ENCODE measurements at places on chromosomes 2 and 18.

GRCh38 chr2:86134709-86135108 lies 28.7 kb downstream of the PTCD3 start:
- DNase-seq = no peak

GRCh38 chr2:11808016-11808400 lies 61.6 kb downstream of the LPIN1 start:
- DNase-seq = no peak

DNA sequence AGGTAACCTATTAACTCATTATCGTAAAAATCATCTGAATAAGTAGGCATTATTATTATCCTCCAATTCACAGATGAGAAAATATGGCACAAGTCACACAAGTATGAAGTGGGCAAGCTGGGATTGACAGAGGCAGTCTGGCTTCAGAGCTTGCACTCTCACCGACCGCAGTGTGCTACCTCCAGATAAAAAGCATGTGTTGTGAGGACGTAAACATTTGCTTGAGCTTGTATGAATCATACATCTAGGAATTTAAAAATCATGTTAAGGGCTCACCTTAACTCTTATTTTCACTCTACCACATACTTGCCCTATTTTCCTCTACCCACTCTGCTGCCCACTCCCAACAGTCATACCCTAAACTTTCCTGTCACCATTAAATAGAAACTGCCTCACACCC lies 65.3 kb upstream of the AMMECR1L start:
- DNase-seq = peak; percentile 32

- peak; percentile 95 for DNase-seq
Observed at GRCh38 chr2:191679818-191680600, 2.1 kb downstream of the NABP1 start.

- peak; percentile 76 for DNase-seq
Observed at GRCh38 chr2:219171231-219171651, 1.4 kb upstream of the SLC23A3 start.

DNA sequence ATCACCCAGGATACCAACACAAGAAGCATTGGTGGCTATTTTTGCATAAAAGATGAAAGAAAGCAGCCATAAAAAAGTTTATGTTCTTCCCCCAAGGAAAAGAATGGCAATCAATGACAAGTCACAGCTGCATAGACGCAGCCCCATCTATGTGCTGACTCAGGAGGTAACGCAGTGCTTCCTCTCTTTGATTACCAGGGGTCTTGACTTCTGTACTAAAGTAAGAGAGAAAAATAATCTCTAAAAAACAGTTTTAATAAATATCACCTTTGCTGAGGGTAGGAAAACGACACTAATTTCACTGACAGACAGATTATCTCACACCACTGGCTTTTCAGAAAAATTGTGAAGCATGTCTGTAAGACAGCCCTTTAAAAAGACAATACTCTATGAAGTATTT lies 33.9 kb upstream of the EVA1A start:
- peak; percentile 42 for DNase-seq

- DNase-seq = no peak
Observed at GRCh38 chr2:120182019-120182560, 41.1 kb downstream of the TMEM185B start.

- DNase-seq = no peak
Observed at GRCh38 chr2:17095340-17095739, 422.9 kb downstream of the RAD51AP2 start.

- DNase-seq = no peak
Observed at GRCh38 chr2:30303095-30303494, 71.8 kb downstream of the LBH start.

Measured in ELR (cell line).